ENCODE measurements at places on chromosomes 16 and 17.

DNA sequence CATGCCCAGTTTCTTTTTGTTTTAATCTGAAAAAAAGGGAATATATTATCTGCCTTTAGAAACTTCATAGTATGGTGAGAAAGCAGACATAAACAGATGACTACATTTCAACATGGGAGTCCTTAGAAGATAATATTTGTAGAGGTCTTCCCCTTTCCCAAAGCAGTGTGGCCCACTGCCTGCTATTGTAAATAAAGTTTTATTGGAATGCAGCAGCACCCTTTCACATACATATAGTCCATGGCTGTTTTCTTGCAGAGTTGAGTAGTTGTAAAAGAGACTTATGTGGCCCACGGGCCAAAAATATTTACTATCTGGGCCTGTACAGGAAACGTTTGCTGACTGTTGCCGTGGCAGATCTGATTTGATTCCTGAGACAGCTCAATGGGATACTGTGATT lies 8.5 kb downstream of the KATNIP start:
- no peak overlapping the region for H3K27ac ChIP-seq
- DNase-seq: no peak
- no peaks in the 10 kb centered on the region for H3K36me3 ChIP-seq
- no peaks in the 10 kb centered on the region for H3K27me3 ChIP-seq
- no peak overlapping the region for H3K4me3 ChIP-seq
- H3K4me1 ChIP-seq: peaks cover 2% of the 10 kb centered on the region

- H3K27me3 ChIP-seq: no peaks in the 10 kb centered on the region
- H3K4me1 ChIP-seq: no peaks in the 10 kb centered on the region
- H3K4me3 ChIP-seq: no peak overlapping the region
These were observed 6.9 kb upstream of the ABCA10 start for GRCh38 chr17:69235338-69236058.

GRCh38 chr16:26795184-26795583 lies 271.5 kb upstream of the C16orf82 start:
- peaks cover 11% of the 10 kb centered on the region for H3K27me3 ChIP-seq
- H3K4me1 ChIP-seq: no peaks in the 10 kb centered on the region
- DNase-seq: peak; percentile 26
- no peak overlapping the region for H3K4me3 ChIP-seq
- H3K36me3 ChIP-seq: no peaks in the 10 kb centered on the region

GRCh38 chr17:30235386-30236296 lies at the start of gene SLC6A4:
Gene SLC6A4 (minus strand): TSS chr17:30235697. CDS start chr17:30221958, 13,739 bp downstream.
- H3K36me3 ChIP-seq: peaks cover 5% of the 10 kb centered on the region
- DNase-seq: peak; percentile 39
- H3K4me3 ChIP-seq: peak within 1 kb of the TSS; percentile 67
- peaks cover 82% of the 10 kb centered on the region for H3K27me3 ChIP-seq
- peaks cover 28% of the 10 kb centered on the region for H3K4me1 ChIP-seq
- no peak within 1 kb of the TSS for H3K27ac ChIP-seq

DNA sequence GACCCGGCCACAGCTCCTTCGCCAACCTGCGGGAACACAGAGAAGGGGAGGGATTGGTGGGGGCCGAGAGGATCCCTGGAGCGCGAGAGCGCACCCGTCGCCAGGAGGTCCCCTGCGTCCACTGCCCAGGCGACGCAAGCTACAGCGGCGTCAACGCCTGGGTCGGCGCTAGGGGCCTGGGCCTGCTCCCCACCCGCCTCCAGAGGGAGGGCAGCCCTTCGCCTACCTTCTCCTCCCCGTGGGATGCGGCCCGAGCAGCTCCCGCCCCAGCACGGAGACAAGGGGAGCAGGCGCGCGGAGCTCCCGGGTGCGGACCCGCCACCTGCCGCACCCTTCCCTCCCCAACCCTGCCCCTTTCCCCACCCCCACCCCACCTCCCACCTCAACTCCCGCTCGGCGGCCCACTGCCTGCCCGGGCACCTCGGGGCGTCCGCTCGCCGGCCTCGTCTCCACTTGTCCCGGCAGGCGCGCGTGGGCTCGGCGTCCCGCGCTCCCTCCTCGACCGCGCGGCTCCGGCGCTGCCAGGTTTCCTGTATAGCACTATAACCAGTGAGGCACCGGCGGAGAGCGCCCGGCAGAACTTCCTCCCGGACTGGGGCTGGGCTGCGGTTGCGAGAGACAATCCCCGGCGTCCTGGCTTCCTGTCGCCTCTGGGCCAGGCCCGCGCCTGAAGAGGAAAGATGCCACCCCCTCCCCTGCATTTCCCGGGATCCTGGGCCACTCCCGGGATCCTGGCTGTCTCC lies 119.1 kb upstream of the SMURF2 start:
- H3K27ac ChIP-seq: no peak overlapping the region
- H3K36me3 ChIP-seq: no peaks in the 10 kb centered on the region
- H3K27me3 ChIP-seq: peaks cover 65% of the 10 kb centered on the region

DNA sequence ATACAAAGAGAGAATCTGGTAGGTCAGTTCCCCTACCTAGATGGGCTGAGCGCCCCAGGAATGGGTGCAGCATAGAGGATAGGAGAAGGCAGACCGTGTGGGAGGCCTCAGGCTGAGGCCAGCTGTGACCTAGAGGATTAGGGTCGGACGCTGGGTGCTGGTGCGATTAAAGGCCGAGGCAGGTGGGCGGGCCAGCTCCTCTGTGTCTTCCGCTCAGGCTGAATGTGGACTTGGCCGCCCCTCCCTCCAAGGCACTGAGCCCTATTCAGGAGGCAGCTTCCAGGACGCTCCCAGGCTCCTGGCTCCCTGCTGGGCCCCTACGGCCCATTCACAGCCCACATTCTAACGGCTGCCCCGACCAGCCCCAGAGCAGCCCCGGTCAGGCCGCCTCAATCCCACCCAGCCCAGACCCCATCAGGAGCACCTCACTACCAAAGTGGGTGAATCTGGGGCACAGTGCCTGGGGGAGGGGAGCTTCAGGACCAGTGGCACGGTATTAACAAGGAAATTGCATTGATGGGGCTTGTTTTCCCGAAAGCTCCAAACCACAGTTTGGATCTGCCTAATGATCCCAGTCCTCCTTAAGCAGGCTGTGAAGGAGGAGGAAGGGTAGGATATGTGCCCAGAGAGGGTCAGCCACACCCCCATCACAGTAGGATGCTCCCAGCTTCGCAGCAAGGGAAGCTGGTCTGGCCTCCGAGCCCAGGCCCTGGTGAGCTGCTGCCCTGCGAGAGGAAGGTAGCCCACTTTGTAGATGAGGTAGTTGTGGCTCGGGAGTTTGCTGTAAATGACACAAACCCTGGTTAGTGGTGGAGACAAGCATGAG lies 14.5 kb downstream of the RHBDL3 start:
- peaks cover 5% of the 10 kb centered on the region for H3K27me3 ChIP-seq
- DNase-seq: peak; percentile 76
- peaks cover 58% of the 10 kb centered on the region for H3K4me1 ChIP-seq
- no peaks in the 10 kb centered on the region for H3K36me3 ChIP-seq
- peak overlapping the region; percentile 49 for H3K27ac ChIP-seq

DNA sequence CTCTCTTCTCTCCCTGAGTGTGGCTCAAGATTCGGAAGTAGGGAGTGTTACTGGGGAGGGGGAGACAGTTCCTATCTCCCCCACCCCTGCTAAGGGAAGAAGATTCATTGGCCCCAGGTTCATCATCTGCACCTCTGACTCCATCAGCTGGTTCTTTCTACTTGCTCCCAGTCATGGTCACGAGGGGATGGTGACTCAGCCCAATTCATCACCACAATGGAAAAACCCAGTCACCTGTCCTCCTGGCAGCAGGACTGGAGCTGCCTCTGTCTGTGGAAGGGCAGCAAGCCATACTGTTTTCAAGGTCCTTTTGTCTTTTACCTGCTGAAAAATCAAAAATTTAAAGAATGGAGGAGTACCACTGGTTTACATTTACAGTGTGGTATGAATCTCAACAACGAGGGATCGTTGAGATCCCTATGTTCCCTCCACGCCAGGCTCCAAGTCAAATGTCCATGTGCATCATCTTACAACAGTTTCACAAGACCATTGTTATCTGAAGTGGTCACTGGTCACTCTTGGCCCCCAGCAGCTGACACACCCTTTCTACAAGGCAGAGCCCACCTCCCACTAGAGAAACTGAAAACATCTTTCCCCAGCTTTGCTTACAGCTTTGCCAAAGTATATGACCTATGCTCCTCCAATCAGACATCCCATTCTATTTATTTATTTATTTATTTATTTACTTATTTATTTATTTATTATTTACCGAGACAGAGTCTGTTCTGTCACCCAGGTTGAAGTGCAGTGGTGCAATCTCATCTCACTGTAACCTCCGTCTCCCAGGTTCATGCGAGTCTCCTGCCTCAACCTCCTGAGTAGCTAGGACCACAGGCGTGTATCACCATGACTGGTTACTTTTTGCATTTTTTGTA lies 40.4 kb upstream of the NDRG4 start:
- H3K27me3 ChIP-seq: peaks cover 53% of the 10 kb centered on the region
- no peak for DNase-seq
- H3K4me1 ChIP-seq: no peaks in the 10 kb centered on the region
- no peaks in the 10 kb centered on the region for H3K36me3 ChIP-seq

DNA sequence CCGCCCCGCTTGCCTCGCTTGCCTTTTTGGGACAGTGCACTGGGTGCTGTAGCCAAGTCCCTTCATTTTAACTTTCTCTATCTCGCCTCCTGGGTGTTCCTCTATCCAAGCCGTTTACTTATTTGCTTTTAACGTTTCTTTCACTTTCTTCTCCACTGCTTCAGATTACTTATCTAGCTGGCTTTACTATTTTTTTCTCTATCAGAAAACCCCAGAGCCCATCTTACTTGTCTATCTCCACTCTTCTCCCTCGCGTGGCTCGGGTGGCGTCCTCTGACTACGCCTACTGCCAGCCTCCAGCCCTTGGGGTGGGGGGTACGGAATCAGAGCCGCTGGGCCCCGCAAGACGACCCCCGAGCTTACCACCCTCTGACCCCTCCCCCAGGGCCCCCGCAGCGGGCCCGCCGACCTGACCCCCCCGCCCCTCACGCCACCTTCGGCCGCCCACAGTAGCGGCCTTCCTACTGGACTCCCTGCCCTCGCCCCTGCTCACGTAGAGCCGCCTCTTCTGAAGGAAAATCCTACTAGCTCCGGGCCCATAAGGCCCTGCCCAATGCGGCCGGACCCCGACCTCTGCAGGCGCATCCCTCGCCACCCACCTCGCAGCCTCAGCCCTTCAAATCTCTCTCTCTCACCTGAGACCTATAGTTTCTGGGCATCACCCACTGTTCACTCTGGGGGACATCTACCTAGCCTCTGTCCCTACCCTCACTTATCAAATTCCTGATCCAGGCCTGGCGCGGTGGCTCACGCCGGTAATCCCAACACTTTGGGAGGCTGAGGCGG lies 1.0 kb upstream of the SLC12A4 start:
- H3K4me3 ChIP-seq: peak overlapping the region; percentile 97
- H3K27me3 ChIP-seq: peaks cover 8% of the 10 kb centered on the region
- peak; percentile 43 for DNase-seq
- peak overlapping the region; percentile 75 for H3K27ac ChIP-seq

GRCh38 chr17:49071106-49071505 lies 61.5 kb upstream of the B4GALNT2 start:
- peaks cover 5% of the 10 kb centered on the region for H3K4me1 ChIP-seq
- no peaks in the 10 kb centered on the region for H3K27me3 ChIP-seq
- H3K36me3 ChIP-seq: no peaks in the 10 kb centered on the region
- H3K4me3 ChIP-seq: no peak overlapping the region
- DNase-seq: no peak

GRCh38 chr17:80063830-80064585 lies 27.6 kb downstream of the CCDC40 start:
- DNase-seq: no peak
- H3K4me3 ChIP-seq: no peak overlapping the region
- peaks cover 23% of the 10 kb centered on the region for H3K4me1 ChIP-seq
- H3K36me3 ChIP-seq: no peaks in the 10 kb centered on the region
- no peaks in the 10 kb centered on the region for H3K27me3 ChIP-seq

DNA sequence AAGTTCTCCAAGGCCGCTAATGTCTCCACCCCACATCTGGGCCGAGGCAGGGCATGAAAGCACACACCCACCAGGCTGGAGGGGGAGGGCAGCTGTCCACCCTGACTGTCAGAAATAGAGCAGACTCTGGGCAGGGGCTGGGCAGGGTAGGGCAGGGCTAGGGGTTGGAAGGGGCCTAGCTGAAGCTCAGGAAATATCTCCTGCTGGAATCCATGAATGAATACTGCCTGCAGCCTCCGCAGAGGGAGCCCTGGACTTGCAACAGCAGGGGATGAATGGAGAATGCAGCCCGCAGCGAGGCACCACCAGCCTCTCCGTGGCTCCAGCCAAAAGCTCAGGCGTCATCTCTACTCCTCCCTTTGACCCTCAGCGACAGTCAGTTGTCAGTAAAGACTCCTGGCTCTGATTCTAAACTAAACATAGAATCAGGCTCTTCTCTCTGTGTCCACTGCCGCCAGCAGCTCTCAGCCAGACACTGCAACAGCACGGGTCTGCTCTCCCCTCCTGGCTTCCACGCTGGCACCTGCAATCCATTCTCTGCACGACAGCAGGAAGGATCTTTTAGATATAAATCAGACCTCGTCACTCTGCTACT lies 23.9 kb upstream of the NGFR start:
- no peak for DNase-seq
- peaks cover 60% of the 10 kb centered on the region for H3K27me3 ChIP-seq
- peaks cover 24% of the 10 kb centered on the region for H3K4me1 ChIP-seq
- no peaks in the 10 kb centered on the region for H3K36me3 ChIP-seq

GRCh38 chr17:2346475-2346874 lies 9.2 kb downstream of the SGSM2 start:
- H3K27me3 ChIP-seq: no peaks in the 10 kb centered on the region
- peak overlapping the region; percentile 64 for H3K27ac ChIP-seq
- H3K4me3 ChIP-seq: no peak overlapping the region
- no peak for DNase-seq
- peaks cover 12% of the 10 kb centered on the region for H3K36me3 ChIP-seq

DNA sequence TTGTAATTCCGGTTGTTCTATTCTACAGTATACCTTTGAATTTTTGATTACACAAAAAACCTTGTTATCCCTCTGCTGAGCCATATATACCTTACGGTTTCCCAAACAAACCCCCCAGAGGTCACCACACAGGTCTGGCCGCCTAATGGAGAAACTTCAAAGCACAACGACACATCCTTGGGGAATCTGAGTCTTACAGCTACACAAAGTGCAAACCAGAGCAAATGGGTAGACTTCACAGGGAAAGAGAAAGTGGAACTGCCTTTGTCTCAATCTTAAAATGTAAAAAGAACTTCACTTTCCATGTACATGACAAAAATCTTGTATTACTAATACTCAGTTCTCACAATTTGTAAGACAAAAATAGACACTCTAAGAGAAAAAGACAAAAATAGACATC lies 2.7 kb downstream of the FBXO31 start:
- H3K36me3 ChIP-seq: peaks cover 10% of the 10 kb centered on the region
- peak overlapping the region; percentile 37 for H3K4me3 ChIP-seq
- H3K27me3 ChIP-seq: no peaks in the 10 kb centered on the region
- H3K27ac ChIP-seq: no peak overlapping the region
- no peak for DNase-seq
- peaks cover 19% of the 10 kb centered on the region for H3K4me1 ChIP-seq

GRCh38 chr17:64358261-64358788 lies 32.3 kb downstream of the PECAM1 start:
- H3K27me3 ChIP-seq: no peaks in the 10 kb centered on the region
- no peak for DNase-seq
- no peaks in the 10 kb centered on the region for H3K4me1 ChIP-seq
- H3K27ac ChIP-seq: no peak overlapping the region
- H3K4me3 ChIP-seq: no peak overlapping the region
- no peaks in the 10 kb centered on the region for H3K36me3 ChIP-seq

All from WTC11 (cell line).